DMS 273 treated with DMSO at 0.1 percent for 48 hours (cell line): ENCODE measurements at places on chromosomes 1 and 21.

- no peak for DNase-seq
These were observed 37.4 kb downstream of the RASSF5 start for GRCh38 chr1:206544562-206545257.

- no peak for DNase-seq
These were observed 98.9 kb downstream of the LYST start for GRCh38 chr1:235767795-235768194.

DNA sequence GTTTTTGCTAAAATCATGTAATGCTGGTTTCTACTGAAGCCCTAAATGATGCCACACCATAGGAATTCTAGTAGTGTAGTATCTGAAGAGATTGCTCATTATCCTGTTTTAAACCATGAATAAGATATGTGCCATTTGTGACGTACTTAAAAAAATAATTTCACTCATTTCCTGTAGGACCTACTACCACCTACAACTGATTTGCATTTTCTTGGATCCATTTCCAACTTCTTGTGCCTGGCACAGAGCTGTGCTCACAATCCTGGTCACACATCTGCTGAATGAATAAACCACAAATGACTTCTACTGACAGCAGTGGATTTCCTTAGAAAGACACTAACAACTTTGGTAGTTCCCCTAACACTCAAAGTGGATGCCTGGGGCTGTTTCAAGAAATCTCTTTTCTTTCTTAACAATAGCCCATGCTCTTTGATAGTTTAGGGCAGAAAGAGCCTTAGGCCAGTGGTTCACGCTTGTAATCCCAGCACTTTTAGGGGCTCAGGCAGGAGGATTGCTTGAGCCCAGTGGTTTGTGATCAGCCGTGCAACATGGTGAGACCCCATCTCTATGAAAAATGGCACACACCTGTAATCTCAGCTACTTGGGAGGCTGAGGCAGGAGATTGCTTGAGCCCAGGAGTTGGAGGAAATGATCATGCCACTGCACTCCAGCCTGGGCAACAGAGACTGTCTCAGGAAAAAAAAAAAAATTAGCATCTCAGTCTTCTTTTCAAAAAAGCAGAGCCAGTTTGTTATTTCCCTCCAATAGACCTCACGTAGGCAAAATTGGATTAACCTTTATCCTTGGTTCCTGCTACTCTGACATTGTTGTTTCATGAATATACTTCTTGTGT lies 13.0 kb upstream of the BATF3 start:
- DNase-seq, result no peak

- no peak for DNase-seq
These were observed 55.2 kb downstream of the BRWD1 start for GRCh38 chr21:39258207-39258606.

DNA sequence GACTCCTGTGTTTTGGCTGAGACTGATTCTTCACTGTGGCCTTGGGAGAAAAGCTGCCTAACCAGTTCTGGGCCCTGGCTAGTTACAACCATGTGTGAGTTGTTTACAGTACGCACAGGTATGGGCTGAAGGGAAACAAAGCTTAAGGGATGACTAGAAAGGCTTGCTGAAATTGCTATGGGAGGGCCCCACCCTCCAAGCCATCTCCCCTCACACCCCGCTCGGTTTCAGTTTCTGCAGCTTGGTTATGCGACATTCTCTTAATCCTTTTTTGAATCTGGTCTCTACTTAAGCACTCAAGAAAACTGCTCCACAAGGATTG lies 43.1 kb downstream of the PBX1 start:
- no peak for DNase-seq

DNA sequence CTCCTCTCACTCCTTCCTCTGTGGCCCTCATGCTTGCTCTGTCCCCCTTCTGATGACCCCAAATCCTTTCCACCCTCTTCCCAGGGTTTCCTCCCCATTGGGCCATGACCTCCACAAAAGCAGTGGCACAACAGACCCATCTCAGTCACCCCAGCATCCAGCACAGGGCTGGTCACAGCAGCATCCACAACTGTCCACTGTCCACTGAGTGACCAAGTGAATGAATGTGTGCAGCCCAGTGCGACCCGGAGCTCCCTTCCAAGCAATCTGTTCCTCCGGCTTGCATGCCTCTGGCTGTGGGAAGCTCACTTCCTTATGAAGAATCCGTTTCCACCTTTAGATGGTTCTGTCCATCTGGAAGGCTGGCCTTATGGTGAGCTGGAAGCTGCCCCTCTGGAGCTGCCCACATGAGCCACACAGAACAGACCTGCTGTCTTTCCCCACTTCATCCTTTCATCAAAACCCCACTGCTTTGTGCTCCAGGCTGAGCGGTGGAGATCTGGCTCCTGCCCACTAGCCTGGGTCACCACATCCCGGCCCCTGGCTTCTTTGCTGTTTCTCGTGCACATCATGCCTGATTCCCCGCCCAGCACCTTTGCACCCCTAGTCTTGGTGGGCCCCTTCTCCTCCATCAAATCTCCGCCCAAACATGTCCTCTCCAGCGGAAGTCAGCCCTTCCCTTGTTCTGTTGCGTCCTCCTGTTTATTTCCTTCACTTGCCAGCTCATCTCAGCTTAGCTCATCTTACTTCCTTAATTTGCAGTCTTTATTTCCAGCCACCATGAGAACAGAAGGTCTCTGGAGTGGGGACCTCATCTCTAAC lies 56.4 kb downstream of the EDN2 start:
- no peak for DNase-seq

GRCh38 chr1:113976609-113977278 lies 2.5 kb upstream of the OLFML3 start:
- no peak for DNase-seq
